ENCODE measurements at places on chromosomes 5 and 9.
A peak's percentile ranks its signal among the peaks of the same experiment; 100 is the strongest.

GRCh38 chr5:112604732-112605630 is 132.7 kb upstream of the APC start:
- peak; percentile 21 for DNase-seq

DNA sequence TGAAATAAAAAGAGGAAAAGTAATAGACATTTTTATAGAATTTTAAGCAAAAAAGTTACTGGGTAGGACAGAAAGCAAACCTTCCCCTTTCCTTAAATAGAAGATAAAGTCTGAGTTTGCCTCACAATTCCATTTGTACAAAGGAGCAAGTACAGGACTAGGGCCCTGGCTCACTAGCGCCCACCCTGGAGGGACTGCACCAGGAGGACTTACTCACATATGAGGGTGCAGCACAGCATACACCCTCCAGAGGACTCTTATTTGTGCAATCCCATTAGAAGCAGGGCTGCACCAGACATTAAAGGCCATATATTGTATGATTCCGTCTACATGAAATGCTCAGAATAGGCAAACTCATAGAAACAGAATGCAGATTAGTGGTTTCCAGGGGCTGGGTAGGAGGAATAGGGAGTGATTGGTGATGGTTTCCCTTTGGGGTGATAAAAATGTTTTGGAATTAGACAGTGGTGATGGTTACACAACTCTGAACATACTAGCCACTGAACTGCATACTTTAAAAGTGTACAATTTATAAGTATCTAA is 4.5 kb downstream of the REEP5 start:
- DNase-seq = peak; percentile 37

- no peak for DNase-seq
Observed at GRCh38 chr5:3009605-3010004, 258.1 kb upstream of the IRX2 start.

DNA sequence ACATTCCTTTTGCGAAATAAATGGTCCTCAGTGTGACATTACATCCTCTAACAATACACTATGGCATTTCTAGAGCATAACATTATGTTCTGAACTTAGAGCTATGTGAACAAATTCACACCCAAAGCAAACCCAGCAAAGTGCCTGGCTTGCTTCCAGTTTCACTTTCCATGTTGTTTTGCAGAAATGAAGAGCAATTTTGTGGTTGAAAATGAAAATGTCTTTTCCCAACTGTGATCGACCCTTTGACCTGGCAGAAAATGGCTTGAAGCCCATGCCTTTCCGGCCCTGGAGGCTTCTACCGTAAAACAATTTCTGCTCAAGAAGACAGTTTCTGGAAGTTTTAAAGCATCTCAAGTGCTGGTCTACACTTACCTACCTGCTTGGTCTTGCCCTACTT is 344.7 kb upstream of the RGMB start:
- no peak for DNase-seq

DNA sequence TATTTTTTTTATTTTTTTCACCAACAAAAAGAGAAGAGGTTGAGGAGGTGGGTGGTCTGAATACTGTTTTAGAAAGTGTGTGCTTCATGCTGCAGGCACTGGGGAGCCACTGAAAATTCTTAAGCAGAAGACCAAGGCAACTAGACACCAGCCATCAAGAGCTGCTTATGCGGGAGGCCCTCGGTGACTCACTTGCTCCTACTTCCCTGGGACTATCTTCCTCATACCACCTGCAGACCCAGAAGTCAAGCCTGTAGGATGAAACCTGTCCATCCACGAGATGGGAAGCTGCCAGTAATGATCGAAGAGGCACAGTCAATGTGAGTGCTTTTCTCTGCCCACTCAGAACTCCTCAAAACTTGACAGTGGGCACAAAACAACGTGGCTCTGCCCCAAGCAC is 125.8 kb upstream of the SLC44A1 start:
- DNase-seq = no peak

GRCh38 chr5:77640589-77641396 is 2.3 kb upstream of the OTP start:
- DNase-seq = no peak

GRCh38 chr5:58924306-58924705 is 341.4 kb downstream of the RAB3C start:
- no peak for DNase-seq

- DNase-seq = no peak
Observed at GRCh38 chr9:32867601-32868204, 84.4 kb downstream of the TMEM215 start.

- no peak for DNase-seq
Observed at GRCh38 chr5:22998362-22998761, 145.2 kb upstream of the CDH12 start.

DNA sequence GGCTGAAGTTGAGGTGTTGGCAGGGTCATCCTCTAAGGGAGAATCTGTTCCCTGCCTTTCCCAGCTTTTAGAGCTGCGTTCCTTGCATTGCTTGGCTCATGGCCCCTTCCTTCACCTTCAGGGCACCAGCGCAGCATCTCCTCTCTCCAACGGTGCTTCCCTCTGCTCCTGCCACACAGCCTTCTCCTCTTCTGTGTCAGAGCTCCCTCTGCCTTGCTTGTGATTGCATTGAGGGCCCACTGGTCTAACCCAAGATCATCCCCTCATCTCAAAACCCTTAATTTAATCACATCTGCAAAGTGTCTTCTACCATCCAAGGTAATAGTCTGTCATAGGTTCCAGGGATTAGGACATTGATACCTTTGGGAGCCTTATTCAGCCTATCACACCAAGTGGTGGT is 205.7 kb upstream of the TBCA start:
- no peak for DNase-seq

DNA sequence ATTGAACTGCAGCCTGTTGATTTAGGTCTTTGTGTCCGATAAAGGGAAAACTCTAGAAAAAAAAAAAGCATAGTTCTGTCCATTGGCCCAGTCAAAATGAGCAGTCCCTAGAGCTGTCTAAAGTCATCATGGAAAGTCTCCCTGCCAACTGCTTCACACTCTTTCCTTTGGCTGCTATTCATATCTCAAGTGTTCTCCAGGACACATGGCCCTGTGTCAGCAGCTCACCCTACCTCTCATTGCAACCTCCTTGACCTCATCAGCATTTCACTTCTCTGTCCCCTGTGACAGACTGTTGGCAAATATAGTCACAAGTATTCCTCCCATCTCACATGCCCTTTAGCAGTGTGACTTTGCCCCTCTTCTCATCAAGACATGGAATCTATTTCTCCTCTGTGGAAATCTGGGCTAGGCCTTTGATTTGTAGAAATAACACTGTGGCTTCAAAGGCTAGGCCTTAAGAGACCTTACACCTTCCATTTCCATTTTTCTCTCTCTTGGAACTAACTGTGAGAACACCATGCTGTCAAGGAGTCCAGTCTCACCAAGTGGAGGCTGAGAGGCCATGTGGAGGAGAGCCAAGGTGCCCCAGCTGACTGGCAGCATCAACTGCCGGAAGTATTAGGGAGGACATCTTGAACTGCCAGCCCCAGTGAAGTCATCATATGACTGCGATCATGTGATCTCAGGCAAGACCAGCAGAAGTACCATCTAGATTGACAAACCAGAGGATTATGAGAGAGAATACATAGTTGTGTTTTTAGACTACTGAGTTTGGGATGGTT is 149.4 kb upstream of the TARS1 start:
- DNase-seq = no peak

GRCh38 chr5:97553604-97554452 is 370.8 kb upstream of the RIOK2 start:
- no peak for DNase-seq

- no peak for DNase-seq
Observed at GRCh38 chr5:107580889-107581820, 89.6 kb downstream of the EFNA5 start.

DNA sequence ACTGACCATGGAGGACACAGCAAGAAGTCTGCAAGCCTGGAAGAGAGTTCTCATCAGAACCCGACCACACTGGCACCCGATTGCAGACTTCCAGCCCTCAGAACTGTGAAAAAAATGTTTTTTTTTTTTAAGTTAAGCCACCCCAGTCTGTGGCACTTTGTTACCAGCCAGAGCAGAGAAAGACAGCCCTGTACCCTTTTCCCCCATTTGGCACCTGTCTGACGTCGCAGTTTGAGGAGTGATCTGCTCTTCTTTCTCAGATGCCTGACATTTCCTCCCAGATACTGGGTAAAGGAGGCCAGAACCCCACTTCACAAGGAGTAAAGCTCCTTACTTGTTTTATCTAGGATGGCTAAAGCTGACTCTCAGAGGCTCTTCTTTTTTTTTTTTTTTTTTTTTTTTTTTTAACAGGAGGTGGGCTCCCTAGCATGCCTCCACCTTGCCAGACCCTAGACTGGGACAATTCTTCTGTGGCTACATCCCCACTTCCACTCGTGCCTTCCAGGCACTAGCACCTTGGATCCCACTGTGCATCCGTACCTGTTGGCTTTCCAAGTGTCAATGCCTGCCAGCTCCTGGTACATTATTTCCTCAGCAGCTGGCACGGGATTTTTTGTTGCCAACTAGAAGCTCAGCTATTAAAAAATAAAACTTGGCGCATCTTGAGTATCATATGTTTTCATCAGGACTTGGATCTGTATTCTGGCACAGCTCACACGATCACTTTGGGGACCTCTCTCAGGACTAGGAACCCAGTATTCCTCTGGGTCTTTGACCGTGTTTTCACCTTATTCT is 14.4 kb downstream of the CAMK4 start:
- no peak for DNase-seq

- no peak for DNase-seq
Observed at GRCh38 chr9:112507001-112507680, 20.5 kb downstream of the KIAA1958 start.

DNA sequence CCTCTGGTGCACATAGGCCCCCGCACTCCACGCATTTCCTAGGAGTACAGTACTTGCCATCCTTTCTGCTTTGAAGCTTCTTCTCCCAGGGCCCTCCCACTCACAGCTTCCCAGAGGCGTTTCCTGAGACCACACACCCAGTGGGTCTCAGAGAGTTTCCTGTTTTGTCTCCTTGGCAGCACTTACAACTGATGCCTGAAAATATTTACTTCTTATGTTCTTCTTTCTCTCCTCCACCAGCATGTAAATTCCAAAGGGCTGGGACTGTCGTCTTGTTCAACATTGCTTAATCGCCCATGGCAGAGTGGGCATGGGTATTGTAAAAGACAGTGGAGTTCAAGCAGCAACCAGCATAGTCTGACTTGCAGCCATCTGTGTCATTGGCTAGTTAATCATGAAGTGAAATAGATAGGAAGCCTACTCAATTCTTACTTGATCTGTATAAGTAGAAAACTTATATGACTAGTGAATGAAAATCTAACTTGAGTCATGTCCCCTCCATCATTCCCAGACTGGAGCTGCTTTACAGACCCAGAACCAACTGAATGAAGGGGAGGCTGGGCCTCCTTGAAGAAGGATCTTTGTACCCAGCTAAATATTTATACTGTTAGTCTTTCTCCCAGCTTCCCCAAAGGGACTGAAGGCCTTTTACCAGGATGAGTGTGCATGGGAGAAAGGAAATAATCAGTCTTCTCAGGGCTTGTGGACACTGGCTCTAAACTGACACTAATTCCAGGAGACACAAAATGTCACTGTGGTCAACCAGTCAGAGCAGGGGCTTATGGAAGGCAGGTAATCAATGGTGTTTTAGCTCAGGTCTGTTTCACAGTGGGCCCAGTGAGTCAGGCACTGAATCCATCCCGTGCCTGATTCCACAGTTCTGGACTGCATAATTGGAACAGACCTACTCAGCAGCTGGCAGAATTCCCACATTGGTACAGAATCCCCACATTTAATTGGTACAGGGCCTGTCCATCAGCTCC is 116.4 kb downstream of the SV2C start:
- DNase-seq = no peak

- DNase-seq = peak; percentile 49
Observed at GRCh38 chr5:102681403-102681983, 73.6 kb upstream of the PAM start.

DNA sequence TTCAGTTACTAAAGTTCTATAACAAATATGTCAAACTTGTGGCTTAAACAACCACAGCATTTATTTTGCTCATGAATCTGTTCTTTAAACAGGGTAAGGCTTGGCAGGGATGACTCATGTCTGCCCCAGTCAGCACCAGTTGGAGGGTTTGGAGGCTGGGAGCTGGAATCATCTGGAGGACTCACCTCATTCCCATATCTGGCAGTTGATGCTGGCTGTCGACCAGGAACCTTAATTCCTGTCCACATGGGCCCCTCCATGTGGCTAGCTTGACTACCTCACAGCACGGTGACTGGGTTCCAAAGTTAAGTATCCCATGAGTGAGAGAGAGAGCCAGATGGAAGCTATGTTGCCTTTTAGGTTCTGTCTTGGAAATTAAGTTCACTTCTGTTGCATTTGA is 13.8 kb upstream of the CCL28 start:
- no peak for DNase-seq

GRCh38 chr9:137294091-137294680 is 7.9 kb downstream of the NRARP start:
- DNase-seq = peak; percentile 92

DNA sequence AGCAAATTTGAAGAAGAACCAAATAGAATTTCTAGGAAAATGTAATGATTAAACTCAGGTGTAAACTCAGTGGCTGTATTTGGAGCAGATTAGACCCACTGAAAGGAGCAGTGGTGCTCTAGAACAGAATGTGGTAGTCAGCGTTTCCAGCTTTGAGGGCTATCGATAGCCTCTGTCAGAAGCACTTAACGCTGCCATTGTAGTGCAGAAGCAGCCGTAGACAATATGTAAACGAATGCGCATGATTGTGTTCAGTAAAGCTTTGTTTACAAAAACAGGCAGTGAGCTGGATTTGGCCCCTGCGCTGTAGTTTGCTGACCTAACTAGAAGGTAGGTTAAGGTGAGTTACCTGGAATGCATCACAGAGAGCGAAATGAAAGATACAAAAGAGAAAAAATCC is 72.0 kb downstream of the FAM78A start:
- DNase-seq = no peak

DNA sequence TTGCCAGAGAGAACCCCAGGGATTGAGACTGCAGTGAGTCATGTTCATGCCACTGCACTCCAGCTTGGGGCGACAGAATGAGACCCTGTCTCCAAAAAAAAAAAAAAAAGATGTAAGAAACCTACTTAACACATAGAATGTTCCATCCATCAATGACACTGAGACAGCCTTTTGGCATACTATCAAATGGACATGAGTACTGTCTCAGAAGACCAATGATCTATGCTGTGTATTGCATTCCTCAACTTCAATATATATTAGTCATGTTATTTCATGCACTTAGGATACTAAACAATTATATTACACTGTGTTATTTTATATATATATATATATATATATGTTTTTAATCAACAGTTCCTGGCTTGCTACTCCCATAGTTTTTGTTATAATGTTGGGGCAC is 57.1 kb upstream of the ANKH start:
- DNase-seq = no peak

GRCh38 chr9:38018958-38019602 is 49.9 kb downstream of the SHB start:
- no peak for DNase-seq

Data from HuH-7 (cell line).